ENCODE measurements at places on chromosomes 4 and X.

GRCh38 chr4:168751263-168752225 is 254.7 kb downstream of the PALLD start:
- DNase-seq: no peak

- DNase-seq: no peak
Measured at GRCh38 chr4:153759407-153760316, at the start of gene RNF175. Gene RNF175, minus strand, starts transcription at chr4:153760024. Its CDS starts 162 bp downstream, at chr4:153759862.

GRCh38 chrX:129529685-129530281 is 6.5 kb upstream of the SMARCA1 start:
- DNase-seq: no peak

GRCh38 chr4:7068883-7069282 is 1.0 kb upstream of the GRPEL1 start:
- DNase-seq: no peak

DNA sequence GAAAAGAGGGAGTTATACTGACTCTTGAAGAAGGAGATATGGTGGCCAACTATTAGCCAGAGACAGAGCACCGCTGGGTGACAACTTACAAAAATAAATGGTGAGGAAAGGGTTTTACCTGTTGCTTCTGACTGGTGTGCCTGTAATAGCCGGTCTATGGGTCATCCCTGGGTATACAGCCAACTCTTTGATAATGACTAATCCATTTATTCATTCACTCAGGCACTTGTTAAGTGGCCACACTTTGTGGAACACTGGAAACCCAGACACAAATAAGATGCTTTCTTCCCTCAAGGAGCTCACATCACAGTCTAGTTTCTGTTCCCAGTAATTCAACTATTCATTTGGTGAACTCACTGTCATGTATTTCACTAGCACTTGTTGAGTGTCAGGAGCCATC is 13.2 kb upstream of the CAPN6 start:
- no peak for DNase-seq

- no peak for DNase-seq
Measured at GRCh38 chrX:153642051-153642654, 4.8 kb upstream of the DUSP9 start.

GRCh38 chr4:40193016-40193571 is 3.7 kb upstream of the RHOH start:
- DNase-seq: no peak

DNA sequence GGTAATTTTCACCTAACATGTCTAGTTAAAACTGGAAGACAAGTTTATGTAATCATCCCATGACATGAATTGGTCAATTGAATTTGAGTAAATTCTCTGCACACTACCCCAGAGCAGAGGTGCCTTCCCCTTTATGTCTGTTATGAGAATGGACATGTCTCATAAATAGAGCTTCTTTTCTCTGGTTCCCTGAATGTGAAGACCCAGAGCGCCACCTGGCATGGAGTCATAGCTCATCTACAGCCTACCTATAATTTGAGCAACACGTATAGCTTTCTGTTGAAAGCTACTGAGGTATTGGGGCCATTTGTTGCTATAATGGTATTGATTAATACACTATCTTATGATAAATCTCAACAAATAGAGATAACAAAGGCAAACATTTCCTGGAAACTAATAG is 626.5 kb upstream of the GALNTL6 start:
- no peak for DNase-seq

GRCh38 chrX:79266702-79267101 is 100.4 kb downstream of the ITM2A start:
- DNase-seq: no peak

DNA sequence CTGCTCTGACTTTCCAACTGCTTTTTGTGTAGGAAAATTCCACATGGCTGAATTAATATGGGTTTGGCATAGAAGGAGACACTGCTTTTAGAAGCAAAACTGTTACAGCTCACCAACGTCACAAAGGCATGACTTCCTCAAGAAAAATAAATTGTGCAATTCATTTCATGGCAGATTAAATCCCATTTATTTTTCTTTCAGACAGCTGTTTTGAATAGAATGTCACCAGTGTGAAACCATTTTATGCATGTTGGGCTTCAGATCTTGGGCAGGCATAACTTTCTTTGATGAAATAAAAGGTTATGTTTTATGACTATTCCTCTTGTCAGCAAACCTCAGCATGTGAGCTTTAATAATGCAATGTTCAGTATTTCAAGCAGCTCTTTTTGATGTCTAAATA is 542.8 kb downstream of the GALNTL6 start:
- DNase-seq: no peak

- DNase-seq: no peak
Measured at GRCh38 chr4:46329118-46329976, 60.6 kb downstream of the GABRA2 start.

- no peak for DNase-seq
Measured at GRCh38 chr4:104881136-104881886, 265.4 kb upstream of the TET2 start.

GRCh38 chr4:113563691-113564378 is 197.7 kb downstream of the CAMK2D start:
- no peak for DNase-seq

DNA sequence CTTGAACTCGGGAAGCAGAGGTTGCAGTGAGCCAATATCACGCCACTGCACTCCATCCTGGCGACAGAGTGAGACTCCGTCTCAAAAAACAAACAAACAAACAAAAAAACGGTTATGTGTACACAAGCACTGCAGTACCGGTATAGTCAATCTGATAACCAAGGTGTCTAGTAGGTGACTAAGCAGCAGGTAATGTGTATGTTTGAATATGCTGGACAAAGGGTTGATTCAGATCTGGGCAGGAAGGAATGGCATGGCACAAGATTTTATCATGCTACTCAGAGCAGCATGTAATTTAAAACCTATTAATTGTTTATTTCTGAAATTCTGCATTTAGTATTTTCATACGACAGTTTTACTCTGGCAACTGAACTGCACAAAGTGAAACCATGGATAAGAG is 41.7 kb downstream of the MAGEC1 start:
- DNase-seq: no peak

DNA sequence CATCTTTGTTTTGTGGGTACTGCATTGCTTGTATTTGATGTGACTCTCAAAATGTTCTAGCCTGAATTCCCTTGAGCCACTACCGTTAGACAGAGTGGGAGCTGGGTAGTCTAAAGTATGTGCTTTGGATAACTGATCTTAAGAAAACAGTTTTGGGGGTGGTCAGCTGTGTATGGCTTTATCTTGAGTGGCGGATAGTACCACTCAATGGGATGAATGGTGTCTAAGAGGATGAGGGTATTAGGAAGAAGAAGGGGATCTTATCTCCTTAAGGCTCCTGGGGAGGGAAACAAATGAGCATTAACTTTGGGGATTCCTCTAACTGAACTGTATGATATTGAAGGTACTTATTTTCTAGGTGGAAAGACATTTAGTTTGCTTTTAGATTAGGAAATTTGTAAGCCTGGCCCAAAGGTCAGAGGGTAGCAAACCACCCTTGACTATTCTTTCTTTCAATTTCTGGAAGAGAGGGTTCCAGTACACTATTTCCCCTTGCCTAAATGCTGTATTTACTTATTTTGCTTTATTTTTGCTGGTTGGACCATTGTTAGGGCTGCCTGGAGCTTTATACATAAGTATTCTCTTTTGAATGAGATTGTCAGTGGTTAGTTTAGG is 11.3 kb downstream of the BMP2K start:
- DNase-seq: no peak

DNA sequence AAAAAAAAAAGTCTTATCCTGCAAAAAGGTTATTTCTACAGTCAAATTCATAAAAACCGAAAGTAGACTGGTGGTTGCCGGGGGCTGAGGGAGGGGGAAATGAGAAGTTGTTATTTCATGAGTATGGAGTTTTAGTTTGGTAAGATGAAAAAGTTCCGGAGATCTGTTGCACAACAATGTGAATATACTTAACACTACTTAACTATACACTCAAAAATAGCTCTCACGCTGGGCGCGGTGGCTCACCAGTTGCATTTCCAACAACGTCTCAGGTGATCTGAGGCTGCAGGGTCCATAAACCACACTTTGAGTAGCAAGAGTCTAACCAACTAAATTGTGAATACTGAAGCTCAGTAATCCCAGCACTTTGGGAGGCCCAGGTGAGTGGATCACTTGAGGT is 52.4 kb downstream of the ANOS1 start:
- no peak for DNase-seq

- no peak for DNase-seq
Measured at GRCh38 chrX:40646489-40647306, 663 bp downstream of the CXorf38 start.

DNA sequence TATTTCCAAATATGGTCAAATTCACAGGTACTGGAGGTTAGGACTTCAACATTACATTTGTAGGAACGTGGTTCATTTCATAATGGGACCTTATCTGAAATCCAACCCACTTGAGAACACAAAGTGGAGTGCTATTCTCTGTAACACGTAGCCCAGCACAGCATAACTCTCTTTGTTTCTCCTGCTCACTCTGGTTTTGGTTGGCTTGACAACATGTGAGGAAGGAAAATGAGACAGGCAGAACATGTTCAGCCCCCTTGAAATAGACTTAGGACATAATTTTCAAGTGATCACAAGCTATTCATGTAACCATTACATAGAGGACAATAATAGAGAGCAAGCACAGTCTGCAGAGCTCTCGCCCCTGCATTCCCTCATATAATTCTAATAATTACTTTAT is 115.1 kb upstream of the SMIM10 start:
- DNase-seq: no peak

- no peak for DNase-seq
Measured at GRCh38 chr4:180285796-180286195, 1957.4 kb upstream of the TENM3 start.

GRCh38 chr4:131566026-131566425 is 1583.1 kb upstream of the PCDH10 start:
- no peak for DNase-seq

- DNase-seq: no peak
Measured at GRCh38 chr4:722851-723360, 17.3 kb downstream of the PCGF3 start.
